NCI-H1092 (cell line): ENCODE measurements at places on chromosomes 4 and X.

GRCh38 chr4:106186201-106186600, 129.8 kb downstream of the TBCK start:
- DNase-seq = no peak

DNA sequence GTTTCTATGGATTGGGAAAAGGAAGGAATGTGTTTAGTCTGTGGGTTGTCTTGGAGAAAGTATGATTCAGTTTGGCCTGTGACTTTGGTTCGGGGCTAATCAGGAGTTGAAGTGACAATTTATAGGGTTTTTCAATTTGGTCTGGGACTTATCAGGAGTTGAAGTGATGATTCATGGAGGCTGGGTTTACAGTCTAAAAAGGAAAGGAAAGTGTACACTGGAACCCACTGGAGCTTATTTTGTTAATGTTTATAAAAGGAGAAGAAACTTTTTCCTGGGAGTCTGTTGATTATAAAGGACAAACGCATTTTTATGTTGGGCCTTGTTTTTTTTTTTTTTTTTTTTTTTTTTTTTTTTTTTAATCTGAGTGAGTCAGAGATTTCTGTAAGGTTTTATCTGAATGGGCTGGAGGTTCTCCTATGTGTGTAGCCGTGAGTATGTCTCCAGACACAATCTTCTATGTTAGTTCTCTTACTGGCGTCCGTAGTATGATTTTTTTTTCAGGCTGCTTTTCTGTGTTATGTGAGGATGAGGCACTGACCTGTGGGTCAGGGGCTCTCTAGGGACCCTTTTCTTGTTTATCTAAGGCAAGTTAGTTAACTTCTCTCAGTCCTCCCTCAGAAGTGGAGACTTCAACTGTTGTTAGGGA, 33.0 kb upstream of the RAB9B start:
- no peak for DNase-seq

DNA sequence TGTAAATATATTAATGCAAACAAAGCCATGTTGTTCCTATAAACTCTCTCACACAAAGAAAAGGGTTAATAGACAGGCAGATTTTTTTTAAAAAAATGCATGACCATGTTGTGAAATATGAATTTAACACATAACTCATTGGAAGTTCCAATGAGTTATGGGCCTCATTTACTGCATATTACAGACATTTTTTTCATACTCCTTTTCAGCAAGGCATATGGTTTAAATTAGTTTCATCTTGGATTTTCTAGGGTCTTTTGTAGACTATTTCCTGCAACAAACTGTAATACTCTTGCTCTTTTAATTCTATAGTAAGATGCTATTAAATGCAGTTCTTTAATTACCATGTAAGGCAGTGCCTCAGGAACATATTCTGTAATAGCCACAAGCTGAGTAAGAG, 323.1 kb downstream of the GBA3 start:
- no peak for DNase-seq

GRCh38 chr4:96642490-96642889, 802.6 kb downstream of the PDHA2 start:
- DNase-seq = no peak

- DNase-seq = no peak
Observed at GRCh38 chr4:76252271-76252653, 741 bp downstream of the FAM47E start.

DNA sequence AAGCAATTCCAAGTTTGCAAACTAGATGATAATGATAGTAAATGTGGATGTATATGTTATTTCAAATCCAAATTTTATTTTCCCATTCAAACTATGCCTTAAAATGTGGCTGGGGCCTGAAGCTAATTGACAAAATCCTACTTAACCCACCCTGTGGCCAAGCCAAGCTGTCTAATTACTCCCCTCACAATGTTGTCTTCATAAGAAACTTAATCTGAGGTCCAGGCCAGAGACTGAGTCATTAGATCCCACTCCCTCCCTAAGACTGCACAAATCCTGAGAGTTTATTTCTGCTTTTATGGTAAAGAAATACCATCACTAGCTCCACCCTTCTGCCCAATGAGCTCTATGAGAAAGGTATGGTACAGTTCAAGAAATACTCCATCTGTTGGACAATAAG, 16.6 kb downstream of the SMPX start:
- no peak for DNase-seq

DNA sequence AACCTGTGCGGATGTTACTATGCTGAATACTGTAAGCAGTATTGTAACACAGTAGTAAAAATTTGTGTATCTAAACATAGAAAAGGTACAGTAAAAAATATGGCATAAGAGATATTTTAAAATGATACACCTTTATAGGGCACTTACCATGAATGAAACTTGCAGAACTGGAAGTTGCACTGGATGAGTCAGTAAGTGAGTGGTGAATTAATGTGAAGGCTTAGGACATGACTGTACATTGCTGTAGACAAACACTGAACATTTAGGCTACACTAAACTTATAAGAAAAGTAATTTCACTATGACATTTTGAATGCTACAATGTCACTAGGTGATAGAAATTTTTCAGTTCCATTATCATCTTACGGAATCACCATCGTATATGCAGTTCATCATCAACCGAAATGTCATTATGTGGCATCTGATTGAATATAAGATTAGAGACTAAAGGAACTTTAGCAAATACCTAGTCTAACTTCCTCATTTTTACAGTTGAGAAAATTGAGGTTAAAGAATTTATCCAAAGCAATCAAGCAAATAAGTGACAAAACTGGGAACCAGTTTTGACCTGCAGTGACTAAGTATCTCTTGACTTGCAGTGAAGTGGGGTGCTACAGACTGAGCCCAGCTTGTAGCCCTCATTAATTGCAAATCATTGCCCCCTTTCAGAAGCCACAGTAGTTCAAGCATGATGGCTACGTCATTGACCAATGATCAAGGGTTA, 55.3 kb downstream of the EGF start:
- no peak for DNase-seq

DNA sequence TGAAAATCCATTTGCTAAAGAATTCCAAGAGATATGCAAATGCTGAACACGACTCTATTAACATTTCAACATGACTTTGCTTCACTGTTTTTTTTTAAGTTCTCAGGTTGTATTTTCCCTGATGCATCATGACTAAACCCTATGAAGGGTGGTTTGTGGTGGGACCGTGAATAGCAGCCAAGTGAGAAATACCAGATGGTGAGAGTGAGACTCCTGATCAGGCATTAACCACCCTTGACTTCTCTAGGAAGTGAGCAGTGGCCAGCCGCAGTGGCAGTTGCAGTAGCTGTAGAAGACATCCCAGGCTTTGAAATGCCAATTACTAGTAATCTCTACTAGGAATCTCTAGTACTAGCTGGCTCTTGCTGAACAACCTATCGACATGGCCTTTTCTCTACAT, 383.4 kb downstream of the FAM133A start:
- no peak for DNase-seq

DNA sequence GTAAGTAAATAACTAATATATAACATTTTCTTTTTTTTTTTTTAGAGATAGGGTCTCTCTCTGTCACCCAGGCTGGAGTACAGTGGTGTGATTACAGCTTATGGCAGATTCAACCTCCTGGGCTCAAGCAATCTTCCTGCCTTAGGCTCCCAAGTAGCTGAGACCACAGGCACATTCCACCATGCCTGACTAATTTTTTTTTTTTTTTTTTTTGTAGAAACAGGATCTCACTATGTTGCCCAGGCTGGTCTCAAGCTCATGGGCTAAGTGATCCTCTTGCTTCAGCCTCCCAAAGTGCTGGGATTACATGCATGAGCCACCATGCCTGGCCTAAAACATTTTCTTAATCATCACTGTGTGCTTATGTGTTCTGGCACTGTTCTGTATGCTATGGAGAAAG, 32.8 kb downstream of the MGARP start:
- DNase-seq = no peak

- no peak for DNase-seq
Observed at GRCh38 chrX:30990361-30990760, 81.5 kb downstream of the FTHL17 start.

DNA sequence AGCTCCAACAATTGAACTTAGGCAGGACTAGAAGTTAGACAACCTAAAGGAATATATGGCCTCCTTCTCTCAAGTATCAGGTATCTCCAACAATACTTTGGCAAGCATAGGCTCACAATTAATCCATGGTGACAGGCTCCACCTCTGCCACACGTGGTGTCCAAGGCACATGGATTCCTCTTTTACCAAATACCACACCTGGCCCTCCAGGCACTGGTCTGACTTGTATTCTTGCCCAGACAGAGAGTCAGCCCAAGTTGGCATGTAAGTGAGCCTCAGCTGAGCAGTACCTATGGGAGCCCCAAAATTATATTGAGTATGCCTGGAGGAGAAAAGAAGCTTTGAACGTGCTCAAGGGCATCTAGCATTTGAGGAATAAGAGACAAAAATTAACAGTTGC, 19.6 kb downstream of the SRPX2 start:
- no peak for DNase-seq

DNA sequence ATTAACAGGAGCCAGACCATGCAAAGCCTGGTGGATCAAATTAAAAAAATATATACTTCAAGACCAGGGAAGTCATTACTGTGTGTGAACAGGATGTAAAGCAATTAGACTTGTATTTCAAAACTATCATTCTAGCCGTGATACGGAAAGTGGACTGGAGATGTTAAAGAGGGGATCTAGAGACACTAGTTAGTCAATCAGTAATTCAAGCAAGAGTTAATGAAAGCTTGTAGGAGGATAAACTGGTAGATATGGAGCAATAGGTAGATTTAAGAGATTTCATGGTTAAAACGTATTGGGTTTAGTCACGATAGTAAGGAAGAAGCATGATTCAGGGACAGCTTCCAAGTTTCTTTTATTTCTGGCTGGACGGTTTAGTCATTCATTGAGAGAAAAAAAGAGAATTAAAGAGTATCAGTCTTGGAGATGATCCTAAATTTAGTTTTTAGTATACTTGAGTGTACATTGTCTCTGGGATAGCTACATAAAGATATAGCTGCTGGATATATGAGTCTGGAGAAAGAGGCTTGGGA, 3.9 kb downstream of the MAD2L1 start:
- DNase-seq = no peak

DNA sequence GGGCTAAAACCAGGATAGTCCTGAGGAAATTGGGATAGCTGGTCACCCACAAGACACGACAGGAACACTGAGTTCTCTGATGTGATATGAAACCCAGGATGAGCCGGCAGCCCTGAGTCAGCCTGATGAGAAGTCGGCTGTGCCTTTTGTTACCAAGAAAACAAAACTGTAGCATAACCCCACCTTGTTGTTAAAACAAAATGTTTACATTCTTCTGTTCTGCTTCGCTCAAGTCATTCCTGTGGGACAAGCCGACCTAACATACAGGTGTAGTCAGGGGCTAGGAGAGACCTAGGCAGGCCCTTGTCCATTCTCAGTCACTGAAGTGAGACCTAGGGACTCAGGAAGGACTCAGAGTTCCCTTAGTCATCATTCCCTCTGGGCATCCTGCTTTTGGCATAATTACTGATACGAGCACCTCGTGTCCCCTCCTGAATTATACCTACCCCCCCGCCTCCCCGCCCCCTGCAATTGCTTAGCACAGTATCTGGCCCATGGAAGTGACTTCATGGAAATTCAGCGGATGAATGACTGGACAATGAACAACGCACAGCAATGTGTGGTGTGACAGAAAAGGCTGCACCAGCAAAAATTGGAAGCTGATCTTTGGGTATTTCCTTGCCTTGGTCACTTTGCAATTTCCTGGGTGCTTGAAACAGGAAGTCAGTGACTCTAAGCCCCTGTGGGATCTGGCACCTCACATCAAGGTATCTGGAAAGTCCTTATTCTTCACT, 31.9 kb upstream of the TLR2 start:
- no peak for DNase-seq

DNA sequence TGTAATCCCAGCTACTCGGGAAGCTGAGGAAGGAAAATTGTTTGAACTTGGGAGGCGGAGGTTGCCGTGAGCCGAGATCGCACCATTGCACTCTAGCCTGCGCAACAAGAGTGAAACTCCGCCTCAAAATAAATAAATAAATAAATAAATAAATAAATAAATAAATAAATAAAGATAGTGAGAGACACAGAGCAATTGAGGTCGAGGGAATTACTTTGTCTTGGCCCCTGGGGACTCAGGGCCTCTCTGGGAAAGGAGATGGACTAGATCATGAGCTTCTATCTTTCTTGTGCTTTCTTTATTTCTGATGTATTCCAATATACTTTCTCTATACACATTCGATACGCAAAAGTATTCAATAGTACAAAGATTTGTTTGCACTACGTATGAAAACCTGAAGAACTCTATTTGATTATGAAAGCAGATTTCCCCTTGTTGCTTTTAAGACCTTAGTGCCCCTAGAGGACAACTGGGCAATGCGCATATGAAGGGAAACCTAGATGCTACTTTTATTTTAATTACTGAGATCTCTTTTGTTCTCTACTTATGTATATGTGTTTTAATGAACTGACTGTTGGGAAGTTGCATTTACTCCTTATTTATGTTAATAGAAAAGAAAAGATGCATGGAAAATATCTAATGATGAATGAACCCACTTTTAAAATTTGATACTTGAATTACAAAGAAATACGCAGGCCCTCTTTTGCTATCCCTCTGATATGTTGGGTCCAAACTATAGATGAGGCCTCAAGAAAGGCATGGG, 12.8 kb upstream of the ELOVL6 start:
- DNase-seq = no peak

GRCh38 chr4:20119141-20119540, 132.6 kb upstream of the SLIT2 start:
- no peak for DNase-seq

GRCh38 chr4:7422151-7422897, 12.4 kb downstream of the PSAPL1 start:
- no peak for DNase-seq

DNA sequence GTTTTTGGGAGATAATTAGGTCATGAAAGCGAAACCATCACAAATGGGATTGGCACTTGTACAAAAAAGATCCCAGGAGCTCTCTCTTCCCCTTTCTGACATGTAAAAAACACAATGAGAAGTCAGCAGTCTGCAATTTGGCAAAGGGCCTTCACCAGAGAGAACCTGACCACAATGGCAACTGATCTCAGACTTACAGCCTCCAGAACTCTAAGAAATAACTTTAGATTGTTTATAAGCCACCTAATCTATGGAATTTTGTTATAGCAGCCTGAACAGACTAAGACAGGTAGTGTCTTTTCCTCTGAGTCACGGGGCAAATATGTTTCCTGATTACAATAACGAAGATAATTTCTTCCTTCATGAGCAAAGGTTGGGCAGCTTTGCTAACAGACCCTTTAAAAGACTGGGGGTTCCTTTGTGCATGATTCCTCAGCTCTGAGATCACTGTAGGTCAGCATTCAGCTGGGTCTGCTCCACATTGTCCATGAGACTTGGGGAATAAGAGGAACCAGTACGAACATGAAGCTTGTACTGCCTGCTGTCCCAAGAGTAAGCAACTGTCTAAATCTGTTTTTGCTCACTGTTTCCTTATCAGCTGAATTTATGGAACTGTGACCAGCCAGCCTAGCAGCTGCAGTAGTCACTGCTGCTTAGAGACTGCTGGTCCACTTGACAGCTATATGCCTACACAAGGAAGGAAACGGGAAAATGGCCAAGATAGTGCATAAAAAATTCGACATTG, 191.6 kb downstream of the ANAPC10 start:
- DNase-seq = no peak
